ENCODE measurements at places on chromosomes 5 and 9.

DNA sequence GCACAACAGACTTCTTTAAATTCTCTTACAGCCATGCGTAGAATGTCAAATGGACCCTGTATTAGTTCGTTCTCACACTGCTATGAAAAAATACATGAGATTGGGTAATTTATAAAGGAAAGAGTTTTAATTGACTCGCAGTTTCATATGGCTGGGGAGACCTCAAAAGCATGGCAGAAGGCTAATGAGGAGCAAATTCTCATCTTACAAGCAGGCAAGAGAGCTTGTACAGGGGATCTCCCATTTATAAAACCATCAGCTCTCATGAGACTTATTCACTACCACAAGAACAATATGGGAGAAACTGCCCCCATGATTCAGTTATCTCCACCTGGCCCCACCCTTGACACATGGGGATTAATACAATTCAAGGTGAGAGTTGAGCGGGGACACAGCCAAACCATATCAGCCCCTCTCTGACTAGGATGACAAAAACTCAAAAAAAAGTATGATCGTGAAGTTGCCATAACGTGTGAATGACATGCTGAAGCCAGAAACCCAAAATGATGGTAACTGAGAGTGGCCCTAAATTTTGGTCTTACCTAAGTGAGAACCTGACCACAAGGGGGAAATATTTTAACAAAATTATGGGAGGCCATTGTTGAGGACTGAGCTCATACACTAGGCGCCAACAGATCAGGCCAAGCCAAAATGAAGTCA, 17.5 kb upstream of the TEX10 start:
- no peaks in the 10 kb centered on the region for H3K36me3 ChIP-seq
- no peak for DNase-seq
- H3K4me3 ChIP-seq, result no peak overlapping the region
- no peaks in the 10 kb centered on the region for H3K27me3 ChIP-seq
- no peaks in the 10 kb centered on the region for H3K4me1 ChIP-seq

- H3K36me3 ChIP-seq, result no peaks in the 10 kb centered on the region
- DNase-seq, result no peak
- no peak overlapping the region for H3K4me3 ChIP-seq
- H3K27me3 ChIP-seq, result no peaks in the 10 kb centered on the region
These were observed 68.5 kb downstream of the RICTOR start for GRCh38 chr5:39005566-39006232.

DNA sequence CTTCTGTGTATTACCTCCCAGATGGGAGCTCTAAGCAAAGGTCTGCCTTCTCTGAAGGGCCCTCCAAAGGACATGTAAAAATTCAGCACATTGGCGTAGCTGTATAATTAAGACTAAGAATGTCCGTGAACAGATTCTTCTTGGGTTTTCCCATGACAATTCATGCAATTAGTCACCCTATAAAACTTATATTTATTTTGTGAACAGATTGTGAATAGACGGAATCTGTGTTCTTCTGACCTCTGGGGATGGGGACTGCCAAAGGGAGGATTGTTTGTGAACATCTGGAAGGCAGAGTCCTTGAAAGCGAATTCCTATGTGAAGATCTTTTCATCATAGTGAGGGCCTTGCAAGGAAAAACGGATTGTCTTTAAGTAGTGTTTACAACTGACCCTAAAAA, 111.3 kb downstream of the EGFLAM start:
- no peaks in the 10 kb centered on the region for H3K27me3 ChIP-seq
- DNase-seq, result no peak
- 0 out of 2 replicates have a peak, but pooled peaks cover 1% of the 10 kb centered on the region for H3K4me1 ChIP-seq
- no peak overlapping the region for H3K27ac ChIP-seq

DNA sequence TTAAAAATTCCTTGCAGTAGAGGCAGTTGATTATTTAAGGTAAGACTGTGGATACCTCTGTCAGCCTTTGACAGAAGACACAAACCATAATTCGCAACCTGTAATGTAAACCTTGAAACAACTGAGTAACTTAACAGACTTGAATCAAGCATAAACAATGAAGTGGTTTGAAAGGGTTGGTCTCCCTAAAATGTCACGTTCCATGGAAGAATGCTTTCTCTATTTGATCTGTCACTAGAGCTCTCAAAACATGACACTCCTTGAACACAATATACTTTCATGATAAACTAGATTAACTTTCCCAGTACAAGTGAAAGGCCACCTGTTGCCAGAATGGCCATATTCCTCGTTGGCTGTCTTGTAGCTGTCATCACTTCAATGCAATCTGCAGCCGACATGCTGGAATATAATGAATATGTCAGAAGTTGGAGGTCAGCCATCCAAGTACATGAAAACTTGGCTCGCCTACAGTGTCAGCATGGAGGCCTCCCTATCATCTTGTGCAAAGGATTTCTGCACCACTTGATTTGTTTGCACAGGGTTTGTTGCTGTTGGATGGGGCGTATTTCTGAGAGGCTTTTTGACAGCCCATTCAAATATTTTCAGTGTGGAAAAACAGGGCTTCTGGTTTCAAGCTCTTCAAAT, 228.0 kb downstream of the TLE4 start:
- no peak overlapping the region for H3K27ac ChIP-seq
- H3K4me3 ChIP-seq, result no peak overlapping the region
- no peaks in the 10 kb centered on the region for H3K27me3 ChIP-seq
- no peak for DNase-seq

DNA sequence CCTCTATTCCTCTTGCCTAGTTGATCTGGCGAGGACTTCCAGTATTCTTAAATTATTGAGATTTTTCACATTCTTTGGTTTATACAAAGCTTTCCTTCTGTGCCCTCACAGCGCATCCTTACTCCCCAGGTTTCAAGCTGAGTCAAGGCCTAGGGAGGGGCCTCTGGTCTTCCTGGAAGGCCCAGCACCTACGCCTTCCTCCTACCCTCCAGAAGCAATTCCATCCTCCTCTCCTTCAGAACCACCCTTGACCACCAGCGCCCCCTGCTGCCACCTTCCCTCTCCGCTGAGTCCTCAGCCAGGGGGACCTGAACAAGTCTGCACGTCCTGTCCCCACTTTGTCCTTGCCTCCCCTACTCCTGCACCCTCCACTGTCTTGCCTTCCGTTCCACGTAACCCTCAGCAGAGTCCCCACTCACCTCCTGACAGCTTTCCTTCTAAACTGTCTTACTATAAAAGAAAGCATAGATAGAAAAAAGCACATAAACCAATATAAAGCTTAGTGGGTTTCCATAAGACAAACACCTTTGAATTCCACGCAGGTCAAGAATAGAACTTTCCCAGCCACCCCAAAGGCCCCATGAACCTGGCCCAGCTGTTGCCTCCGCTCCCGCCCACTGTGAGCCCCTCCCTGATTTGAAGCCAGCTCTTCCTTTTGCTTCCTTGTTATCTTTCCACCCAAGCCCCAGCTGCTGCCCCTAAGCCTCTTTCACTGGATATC, 63.0 kb upstream of the CTSL start:
- peak; percentile 76 for DNase-seq
- H3K36me3 ChIP-seq, result peaks cover 20% of the 10 kb centered on the region
- H3K27ac ChIP-seq, result no peak overlapping the region

DNA sequence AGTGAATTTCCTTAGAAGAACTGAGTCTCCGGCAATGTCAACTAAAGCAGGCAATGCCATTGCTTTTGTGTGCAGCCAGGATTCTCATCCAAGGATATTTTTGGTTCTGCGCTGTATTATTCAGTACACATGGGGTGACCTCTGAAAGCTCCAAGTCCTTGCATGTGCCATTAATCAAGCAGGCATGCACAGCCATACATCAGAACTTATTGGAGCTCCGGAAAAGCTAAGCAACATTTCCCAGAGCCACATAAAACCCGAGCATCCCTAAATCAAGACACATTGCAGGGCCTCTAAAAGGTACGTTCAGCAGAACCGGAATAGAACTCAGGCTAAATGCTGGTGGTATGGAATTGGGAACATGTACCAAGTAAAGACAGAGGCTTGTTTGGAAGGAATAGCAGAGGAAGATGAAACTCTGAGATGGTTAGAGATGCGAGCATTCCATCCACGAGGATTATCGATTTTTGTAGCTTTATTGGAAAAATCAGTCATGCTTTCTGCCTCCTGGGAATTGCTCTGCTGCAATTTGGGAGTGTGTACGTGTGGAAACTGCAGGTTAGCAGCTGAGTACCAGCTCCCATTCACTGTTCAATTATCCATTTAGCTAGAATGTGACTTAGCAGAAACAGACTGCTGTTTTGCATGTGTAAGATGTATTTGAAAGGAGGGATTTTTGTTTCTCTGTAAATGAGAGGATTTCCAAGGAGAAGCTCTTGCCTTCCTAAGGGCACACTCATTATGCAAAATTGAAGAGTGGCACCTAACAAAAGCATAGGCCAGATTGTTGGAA, 143.7 kb upstream of the WWC1 start:
- H3K36me3 ChIP-seq, result no peaks in the 10 kb centered on the region
- DNase-seq, result no peak
- no peaks in the 10 kb centered on the region for H3K27me3 ChIP-seq
- no peaks in the 10 kb centered on the region for H3K4me1 ChIP-seq

All from iPS DF 6.9 (cell line).